ENCODE measurements at places on chromosomes 2 and 18.
A peak's percentile ranks its signal among the peaks of the same experiment; 100 is the strongest.

DNA sequence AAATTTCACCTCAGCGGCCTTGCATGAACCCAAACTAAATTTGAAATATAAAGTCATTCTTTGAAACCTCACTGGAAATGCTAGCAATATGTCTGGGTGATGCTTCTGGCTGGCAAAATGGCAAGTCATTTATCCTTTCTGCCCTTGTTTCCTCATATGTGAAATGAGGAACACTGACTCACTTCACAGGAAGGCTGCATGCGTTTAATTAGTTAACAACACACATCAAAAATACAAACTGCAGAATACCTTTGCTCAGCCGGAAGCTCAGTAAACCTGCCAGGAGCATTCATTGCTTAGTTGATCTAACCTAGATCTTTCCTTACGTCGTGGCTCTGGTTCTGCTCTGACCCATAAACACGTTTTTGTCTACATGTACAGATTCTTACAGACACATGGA, 214.2 kb upstream of the ACVR2A start:
- DNase-seq, result no peak

GRCh38 chr2:214310319-214310718, 100.5 kb upstream of the VWC2L start:
- DNase-seq, result no peak

DNA sequence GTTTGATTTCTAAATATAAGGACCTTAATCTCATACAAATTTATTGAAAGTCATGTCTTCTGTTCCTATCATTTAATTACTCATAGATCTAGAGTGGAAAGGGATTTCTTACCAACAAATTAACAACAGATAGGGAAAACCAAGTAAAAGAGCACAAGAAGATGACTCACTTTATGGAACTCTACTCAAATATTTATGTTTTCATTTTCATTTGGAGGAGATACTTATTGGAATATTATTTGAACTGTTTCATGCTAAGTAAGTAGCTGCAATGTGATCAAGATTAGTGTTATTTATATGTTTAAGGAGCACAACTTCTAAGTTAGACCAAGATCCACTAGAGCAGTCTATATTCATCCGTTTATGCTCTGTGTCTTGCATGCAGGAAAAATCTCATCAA, 1.3 kb downstream of the NT5C1B start:
- DNase-seq, result no peak

DNA sequence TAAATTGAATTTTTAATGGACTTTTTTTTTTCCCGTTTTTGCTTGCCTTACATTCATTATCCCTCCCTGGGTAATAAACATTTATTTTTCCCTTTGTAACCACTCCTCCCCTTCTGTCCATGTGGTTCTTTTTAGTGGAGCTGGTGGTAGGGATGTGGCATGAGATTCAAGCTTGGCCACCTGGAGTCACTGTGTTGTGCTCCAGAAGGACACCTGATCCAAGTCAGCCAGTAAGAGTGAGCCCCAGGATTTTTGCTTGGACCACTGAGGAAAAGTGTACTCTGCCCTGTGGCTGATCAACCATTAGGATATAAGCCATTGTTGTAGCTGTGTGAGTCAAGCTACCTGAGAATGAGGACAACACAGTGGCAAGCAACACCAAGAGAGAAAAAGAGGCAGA, 11.1 kb upstream of the ACTR3 start:
- DNase-seq, result no peak

GRCh38 chr18:61949946-61950345, 57.1 kb upstream of the RNF152 start:
- DNase-seq, result no peak

GRCh38 chr18:32289483-32290075, 99.7 kb downstream of the MEP1B start:
- peak; percentile 39 for DNase-seq

- DNase-seq, result peak; percentile 19
Measured at GRCh38 chr2:7703048-7703447, 785.8 kb downstream of the RNF144A start.

DNA sequence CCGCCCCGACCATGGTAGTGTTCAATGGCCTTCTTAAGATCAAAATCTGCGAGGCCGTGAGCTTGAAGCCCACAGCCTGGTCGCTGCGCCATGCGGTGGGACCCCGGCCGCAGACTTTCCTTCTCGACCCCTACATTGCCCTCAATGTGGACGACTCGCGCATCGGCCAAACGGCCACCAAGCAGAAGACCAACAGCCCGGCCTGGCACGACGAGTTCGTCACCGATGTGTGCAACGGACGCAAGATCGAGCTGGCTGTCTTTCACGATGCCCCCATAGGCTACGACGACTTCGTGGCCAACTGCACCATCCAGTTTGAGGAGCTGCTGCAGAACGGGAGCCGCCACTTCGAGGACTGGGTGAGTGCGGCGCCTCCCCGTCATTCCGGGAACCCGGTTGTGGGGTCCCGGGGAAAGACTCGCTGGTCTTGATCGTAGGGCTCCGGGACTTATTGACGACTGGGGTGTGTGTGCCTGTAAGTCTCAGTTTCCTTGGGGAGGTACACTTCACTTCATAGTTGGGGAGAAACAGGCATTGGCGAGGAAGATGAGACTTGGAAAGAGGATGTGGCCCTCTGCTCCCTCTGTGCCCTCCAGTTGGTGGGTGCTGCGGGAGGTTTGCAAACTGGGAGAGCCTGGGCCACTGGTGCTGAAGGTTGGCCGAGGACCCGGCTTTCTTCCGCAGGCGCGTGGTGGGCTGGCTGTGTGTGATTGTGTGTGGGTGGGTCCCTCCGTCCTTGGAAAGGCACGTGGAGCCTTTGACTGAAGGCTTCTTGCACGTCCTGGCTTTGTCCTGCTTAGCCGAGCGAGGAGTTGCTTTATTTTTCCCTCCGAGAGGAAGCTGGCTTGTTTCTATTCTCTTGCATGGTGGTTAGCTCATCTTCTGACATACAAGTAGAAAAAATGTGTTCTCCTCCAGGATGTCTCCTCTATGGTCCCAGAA, 886 bp downstream of the PRKCE start:
- DNase-seq, result peak; percentile 77

- DNase-seq, result no peak
Measured at GRCh38 chr18:50721006-50721405, 98.8 kb downstream of the MRO start.

DNA sequence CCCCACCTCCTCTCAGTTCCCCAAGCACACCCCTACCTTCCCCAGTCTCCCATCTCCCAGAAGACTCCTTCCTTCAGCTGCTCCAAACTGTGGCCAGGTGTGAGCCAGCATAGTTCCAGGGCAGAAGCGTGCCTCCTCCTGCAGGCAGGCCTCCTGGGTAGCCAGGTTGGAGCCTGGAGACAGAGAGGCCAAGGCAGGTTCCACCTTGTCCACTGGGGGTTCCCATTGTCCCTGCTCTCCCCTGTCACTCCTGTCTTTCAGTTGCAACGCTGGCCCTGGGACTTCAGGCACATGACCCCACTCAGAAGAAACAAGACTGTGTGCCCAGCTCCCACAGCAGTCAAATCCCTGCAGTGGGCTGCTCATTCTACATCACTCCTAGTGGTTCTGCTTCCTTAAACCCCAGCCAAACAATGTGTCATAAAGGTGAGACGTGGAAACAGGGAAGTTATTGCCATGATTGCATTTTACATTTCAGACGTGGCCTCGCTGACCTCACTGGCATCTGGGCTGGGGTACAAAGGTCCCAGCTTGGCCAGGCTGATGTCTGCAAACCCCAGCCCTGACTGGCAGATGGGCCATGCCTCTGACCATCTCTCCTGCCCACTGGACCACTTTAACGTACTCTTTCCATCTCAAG, 96.5 kb upstream of the BOD1L2 start:
- DNase-seq, result no peak

DNA sequence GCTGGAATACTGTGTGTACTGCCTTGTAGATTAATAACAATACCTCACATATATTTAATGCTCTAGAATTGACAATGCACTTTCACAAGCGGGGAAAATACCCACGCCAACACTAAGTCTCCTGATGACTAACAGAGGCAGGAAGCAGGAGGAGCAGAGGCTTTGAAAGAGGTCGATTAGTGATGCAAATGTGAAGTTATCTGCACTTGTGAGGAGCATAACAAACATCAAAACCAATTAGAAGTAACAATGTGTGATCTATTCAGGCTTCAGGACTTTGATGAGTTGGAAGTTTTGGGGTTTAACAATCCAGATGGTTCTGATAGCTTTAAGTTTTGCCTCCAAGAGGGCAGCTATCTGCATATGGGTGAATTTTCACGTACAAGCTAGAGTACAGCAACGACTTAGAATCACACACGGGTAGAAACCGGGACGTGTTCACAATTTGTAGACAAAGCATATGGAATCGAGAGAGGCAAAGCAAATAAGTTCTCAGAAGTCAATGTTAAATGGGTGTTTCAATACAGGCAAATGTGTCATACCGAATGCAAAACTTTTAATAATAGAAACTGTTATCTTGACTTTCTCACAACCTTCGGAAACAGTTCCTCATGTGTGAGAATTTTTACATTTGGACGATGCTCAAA, 114.5 kb downstream of the METTL8 start:
- no peak for DNase-seq

- no peak for DNase-seq
Measured at GRCh38 chr2:209901172-209901571, 101.3 kb upstream of the RPE start.

DNA sequence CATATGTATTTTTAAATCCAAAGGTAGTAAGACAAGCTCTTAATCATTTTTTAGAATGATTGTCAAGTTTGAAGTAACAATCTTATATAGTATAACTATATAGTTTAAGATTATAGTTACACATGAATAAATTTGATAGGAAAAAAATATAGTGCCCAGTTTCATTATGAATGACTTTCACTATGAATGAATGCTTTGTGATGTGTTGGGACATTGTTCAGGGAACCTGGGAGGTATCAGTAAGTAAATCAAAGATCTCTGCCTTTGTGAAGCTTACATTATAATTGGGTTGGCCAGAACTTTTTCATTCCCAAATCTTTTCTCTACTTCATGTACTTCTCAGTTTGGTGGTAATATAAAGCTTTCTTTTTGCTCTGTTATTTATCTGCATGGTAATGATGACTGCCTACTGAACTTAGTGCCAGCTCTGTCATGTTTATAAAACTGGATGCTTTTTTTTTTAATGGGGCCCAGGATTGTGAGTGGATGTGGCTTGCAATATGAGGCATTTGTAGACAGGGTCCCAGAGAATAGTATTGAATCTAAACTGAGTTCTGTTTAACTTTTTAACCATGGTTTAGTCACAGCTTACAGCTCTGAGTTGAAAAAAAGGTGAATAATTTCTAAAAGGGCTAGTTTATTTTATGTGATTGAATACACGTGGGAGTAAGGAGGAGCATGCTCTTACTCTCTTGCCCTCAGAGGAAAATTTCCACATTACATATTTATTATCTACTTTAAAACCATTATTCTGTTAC, 23.3 kb downstream of the GLS start:
- no peak for DNase-seq

GRCh38 chr2:214782671-214783070, 26.8 kb downstream of the BARD1 start:
- DNase-seq, result no peak

- no peak for DNase-seq
Measured at GRCh38 chr2:222706616-222707015, 35.2 kb downstream of the MOGAT1 start.

- DNase-seq, result no peak
Measured at GRCh38 chr2:201114846-201115245, 1.1 kb upstream of the CFLAR start.

- no peak for DNase-seq
Measured at GRCh38 chr2:172455121-172455515, 27.7 kb downstream of the ITGA6 start.

GRCh38 chr2:29053223-29053622, 21.1 kb downstream of the PCARE start:
- no peak for DNase-seq

DNA sequence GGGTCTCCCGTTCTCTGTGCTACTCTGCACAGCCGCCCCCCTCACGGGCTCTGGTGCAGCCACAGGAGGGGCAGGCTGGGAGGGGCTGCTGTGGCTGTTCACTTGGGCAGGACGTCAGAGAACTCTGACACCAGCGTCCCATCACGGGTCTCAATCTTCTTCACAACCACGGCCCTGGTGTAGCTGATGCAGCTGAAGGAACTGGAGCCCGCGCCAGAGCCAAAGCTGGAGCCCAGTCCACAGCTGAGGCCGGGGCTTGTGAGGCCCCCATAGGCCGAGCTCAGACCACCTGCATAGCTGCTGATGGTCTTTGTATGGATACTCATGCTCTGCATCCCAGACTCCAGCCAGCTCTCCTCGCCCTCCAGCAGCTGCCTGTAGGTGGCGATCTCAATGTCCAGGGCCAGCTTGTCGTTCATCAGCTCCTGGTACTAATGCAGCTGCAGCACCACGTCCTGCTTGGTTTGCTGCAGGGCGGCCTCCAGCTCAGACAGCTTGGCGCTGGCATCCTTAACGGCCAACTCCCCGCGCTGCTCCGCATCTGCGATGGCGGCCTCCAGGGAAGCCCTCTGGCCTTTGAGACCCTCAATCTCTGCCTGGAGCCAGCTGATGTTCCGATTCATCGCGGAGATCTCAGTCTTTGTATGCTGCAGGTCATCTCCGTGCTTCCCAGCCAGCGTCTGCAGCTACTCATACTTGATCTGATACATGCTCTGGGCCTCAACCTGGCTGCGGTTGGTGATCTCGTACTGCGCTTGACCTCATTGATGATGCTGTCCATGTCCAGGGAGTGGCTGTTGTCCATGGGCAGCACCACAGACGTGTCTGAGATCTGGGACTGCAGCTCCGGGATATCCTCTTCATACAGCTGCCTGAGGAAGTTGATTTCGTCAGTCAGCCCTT, 7.4 kb upstream of the DUSP19 start:
- DNase-seq, result peak; percentile 43

GRCh38 chr2:24521162-24521857, 30.3 kb downstream of the NCOA1 start:
- no peak for DNase-seq

- DNase-seq, result no peak
Measured at GRCh38 chr18:35514752-35515459, 17.1 kb upstream of the INO80C start.

GRCh38 chr2:86633155-86633651, 9.5 kb upstream of the RNF103 start:
- no peak for DNase-seq

DNA sequence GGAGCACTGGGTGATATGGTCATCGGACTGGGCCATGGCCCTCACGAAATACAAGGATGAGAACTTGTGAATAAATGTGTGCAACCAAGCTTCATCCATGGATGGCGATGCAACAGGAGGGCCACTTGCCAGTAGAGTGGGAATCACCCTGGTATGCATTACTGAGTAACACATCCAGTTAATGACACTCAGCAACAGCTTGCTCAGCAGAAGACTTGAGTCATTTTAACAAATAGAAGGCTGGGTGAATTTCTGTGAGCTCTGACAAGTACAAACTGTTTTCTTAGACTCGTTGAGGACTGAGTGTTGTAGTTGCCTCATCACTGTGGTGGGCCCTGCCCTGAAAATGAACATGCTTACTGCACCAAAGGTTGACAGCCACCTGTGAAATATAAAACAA, 221.6 kb downstream of the NCKAP5 start:
- DNase-seq, result no peak

DNA sequence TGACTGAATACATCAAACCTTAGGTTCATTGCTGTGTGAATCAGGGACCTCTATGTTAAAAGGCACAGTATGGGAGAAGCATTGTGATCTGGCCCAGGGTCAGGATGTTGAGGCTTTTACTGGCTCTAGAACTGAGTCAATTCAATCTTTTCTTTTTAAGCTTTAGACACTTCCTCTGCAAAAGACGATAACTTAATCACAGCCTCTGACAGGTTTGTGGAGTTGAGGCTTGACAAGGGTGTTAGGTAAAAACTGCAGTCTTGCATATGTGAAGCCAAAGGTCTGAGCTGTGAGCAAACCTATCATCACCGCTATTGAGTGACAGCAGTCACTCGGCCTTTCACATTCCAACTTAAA, 17.3 kb upstream of the ARHGAP25 start:
- DNase-seq, result no peak

All from kidney (tissue), 22 donors.